ENCODE measurements at places on chromosomes 6 and 20.

DNA sequence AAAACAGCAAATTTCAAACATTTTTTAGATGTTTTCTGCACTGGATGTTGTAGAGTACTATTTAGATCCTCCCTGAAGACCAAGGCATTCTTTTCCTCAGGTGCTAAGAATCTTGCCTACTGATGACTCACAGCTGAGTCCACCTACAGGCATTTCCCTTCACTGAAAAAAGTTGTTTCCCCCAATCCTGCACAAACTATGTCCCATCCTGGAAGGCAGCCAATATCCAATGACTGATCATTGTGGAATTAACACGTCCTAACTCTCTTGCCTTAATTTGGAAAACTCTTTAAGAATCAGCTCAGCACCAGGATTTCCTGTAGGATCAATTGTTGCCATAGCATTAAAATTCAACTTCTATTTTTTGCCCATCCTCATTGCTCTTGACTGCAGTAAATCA, 268.4 kb upstream of the IRAK1BP1 start:
- no peak for DNase-seq

GRCh38 chr6:26158581-26159356, 71.5 kb downstream of the HFE start:
- DNase-seq: peak; percentile 92

DNA sequence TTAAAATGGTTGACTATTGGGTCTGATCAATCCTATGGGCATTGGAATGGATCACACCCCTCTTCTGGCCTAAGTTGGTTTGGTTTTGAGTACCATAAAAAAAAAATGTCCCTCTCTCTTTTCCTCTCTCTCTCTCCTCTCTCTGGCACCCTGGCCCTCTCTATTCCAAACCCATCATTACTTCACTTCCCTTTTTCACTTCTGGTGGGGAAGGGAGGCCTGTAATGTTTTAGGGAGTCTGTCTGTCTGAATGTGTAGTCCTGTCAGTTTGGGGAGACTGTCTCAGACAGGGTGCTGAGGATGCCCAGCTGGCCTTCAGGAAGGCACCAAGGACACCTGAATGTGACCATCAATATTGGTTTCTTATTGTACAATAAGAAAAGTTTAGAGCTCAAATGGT, 165.8 kb downstream of the CD24 start:
- DNase-seq: no peak

- DNase-seq: no peak
These were observed 661 bp upstream of the HEBP2 start for GRCh38 chr6:138403324-138403800.

GRCh38 chr20:54062812-54063280, 7.5 kb downstream of the BCAS1 start:
- DNase-seq: no peak

DNA sequence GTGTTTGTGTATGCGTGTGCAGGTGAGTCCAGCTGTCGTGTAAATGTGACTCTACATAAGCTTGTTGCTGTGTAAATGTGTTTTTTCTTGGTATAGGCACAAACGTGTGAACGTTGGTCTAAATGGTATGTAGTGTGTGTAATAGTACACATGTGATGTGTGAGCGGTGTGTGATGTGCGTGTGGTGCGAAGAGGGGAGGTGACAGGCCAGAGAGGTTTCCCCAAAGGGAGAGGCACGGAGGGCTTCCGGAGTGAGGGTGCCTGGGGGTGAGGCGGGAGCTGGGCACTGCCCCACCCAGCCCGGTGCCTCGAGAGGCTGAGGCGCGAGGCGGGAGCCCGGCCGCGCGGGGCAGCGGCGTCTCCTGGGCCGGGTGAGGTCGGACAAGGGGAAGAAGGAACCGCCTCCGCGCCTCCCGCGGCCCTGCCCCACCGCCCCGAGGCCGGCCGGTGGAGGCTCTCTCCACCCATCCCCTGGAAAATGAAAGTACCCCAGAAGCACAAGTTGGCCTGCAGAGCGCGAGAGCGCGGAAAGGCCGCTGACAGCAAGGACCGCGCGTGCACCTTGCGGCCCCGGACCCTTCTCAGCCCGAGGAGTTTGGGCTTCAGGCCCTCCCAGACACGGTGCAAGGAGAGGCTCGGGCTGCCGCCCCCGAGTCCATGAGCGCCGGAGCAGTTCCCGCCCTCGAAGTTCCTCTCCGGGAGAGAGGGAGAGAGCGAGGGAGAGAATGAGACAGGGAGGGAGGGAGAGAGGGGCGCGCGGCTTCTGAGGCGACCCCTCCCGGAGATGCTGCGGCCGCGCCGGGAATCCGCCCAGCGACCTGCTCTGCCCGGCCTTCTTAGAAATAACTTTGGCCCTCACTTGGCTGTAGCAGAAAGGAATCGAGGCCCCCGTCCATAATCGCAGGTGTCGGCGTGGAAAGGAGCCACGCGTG, 43.2 kb upstream of the OSTM1 start:
- DNase-seq: no peak

DNA sequence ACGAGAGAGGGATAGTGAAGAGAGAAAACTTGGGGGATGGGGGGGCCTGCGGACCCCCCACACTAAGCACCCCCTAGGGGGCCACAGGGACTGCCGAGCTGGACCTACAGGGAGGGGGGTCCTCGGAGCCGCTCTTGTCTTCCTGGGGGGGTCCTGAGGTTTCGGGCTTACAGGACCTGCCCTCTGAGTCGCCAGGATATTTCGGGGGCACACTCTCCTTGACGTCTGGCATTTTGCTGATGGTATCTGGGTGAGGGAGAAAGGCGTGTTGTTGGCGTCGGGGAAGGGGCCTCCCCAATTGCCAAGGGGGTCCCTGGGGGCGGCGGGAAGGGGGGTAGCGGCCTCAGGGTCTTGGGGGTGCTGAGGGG, 516 bp downstream of the TCP11 start:
- no peak for DNase-seq
